ENCODE measurements at places on chromosomes 7 and 10.

DNA sequence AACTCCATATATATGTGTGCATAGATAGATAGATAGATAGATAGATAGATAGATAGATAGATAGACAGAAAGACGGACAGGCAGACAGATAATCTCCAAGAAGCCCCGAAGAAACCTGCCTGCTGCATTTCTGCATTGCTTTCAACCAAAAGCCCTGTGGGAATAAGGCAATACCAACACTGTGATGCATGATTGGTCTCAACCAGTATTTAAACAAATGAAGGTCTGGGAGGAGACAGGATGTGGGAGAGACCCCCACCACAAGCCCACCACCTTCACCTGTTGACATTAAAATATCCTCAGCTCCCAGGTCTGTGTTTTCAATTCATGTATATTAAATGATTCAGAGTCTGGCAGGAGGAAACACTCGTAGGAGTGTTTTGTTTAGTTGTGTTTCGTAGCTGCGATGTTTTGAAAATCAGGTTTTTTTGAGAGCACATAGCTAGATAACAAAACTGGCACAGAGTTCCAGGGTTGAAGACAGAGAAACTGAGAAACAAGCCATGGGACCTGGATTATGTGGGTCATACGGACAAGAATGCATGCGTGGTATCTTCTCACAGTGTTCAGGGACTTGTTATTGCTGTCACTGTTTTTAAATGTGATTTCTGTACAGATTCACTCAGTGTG lies 200.7 kb upstream of the AHR start:
- no peak for DNase-seq

GRCh38 chr7:2190531-2190930 lies 42.2 kb downstream of the MAD1L1 start:
- DNase-seq, result no peak

DNA sequence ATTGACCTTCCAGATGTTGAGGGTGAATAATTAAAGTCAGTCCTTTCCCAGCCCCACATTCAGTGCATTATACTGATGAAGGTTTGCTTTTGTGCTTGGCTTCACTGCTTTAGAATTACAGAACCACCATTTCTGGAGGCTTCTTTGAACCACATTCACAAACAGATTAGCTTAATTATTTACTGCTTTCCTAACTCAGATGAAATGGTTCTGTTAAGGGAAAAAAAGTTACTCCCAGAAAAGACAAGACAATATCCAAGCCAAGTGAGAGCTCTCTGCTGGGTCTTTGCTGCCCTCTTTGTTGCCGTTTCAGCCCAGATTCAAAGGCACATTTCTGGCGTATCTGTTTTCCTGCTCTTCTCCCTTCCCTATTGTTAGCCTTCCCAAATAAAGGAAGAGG lies 188.9 kb downstream of the AHR start:
- no peak for DNase-seq

GRCh38 chr10:5094265-5095205 lies at the start of gene AKR1C3:
AKR1C3 (plus strand) TSS chr10:5094414; CDS start chr10:5094445, 31 bp downstream.
- DNase-seq, result no peak

- no peak for DNase-seq
These were observed 13.9 kb downstream of the MYO1G start for GRCh38 chr7:44964831-44965440.

GRCh38 chr10:119562097-119562496 lies 19.6 kb upstream of the RGS10 start:
- no peak for DNase-seq

Measured in stimulated activated CD4-positive, alpha-beta T cell treated with anti-CD3 and anti-CD28 coated beads, TNF-alpha, amount 100 ng/mL, for 1 hour (primary cell).